ENCODE measurements at places on chromosomes 5 and 9. TPM values are rescaled to one million over a fixed set of nuclear protein-coding genes. Genes with fewer than 3 reads are reported as not detected.
A peak's percentile ranks its signal among the peaks of the same experiment; 100 is the strongest.

The FBXO4 gene
- 10.5 TPM for polyA plus RNA-seq

The SIT1 gene
- not detected for polyA plus RNA-seq

The FOXD4L5 gene
- 0.40 TPM for polyA plus RNA-seq

GRCh38 chr9:17793713-17794622 lies 215.1 kb downstream of the SH3GL2 start:
- DNase-seq: no peak

DNA sequence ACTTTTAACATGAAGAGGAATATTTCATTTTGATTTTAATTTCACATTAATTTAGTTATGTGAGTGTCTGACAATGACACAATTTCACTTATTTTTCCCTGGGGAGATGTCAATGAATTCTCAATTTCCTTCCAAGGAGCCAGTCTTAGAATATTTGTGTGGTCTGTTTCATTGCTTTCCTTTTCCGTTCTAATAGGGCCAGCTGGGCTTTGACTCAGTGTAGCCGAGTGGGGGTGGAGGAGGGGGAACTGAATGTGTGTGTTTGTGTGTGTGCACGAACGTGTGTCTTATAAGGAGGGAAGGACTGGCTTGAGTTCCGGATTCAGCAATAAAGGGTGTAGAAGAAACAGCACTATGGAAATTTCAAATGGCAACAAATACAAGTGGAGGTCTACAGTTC lies 100.0 kb downstream of the BASP1 start:
- no peak for DNase-seq

GRCh38 chr5:129387944-129388343 lies 72.2 kb upstream of the ADAMTS19 start:
- no peak for DNase-seq

DNA sequence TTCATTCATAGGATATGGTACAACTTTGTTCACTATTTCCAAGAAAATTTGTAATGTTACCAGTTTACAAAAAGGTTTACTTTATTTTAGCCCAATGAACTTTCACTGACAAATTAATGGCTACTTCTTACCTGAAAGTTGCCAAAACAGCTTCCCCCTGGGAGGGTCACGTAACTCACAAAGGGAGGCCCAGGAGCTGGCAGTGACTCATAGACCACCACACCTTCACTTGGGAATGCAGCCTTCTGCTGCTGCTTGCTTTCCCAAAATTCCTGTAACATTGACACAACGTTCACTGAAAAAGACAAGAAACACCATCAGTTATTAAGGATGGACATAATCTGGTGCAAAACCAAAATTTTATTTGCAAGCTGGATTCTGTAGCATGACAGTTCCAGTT lies 18.1 kb downstream of the LIX1 start:
- DNase-seq: no peak

- peak; percentile 91 for DNase-seq
Measured at GRCh38 chr9:98796364-98797101, at the start of gene ANKS6. ANKS6 (minus strand) TSS chr9:98796555; CDS start chr9:98796491, 64 bp downstream.
